Activated naive CD4-positive, alpha-beta T cell (primary cell): ENCODE measurements at places on chromosomes 3 and 15.

DNA sequence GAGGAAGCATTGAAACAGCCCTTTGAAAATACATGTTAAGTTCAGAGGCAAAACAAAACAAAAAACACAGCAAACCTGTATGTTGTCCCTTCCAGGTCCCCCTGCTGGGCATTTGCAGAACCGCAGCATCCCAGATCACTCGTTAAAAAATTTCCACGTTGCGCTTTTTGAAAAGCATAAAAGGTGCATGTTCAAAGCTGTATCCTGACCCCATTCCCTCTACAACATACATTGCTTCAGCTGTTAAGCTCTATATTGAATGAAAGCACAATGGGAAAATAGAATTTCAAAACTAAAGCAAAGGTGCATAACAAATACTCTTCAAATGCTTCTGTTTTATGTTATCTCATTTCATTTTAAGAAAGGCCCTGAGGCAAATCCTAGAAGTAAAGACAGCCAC lies 328.3 kb downstream of the THSD4 start:
- DNase-seq = no peak

DNA sequence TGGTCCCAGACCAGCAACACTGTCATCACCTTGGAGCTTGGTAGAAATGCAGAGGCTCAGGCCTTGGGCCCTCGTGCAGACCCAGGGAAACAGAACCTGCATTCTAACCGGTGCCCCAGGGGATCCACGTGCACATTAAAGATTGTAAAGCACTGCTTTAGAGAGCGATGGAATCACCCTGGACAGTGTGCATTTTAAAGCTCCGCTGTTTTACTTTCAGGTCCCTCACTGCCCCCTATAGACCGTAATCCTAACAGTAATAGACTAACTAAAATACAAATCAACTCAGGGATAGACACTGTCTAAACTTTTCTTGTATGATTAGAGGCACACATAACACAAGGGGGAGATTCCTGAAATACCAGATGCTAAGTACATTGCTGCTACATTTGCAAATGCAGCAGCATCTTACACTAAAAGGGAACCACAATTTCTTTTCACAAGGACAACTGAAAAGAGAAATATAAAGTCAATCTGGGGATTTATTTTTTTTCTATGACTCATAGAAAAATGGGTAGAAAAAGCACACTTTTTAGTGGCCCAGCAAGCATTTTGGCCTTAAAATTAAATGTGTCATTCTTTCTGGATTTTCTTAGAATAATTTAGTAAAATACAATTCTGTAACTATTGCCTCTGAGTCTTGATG lies 10.5 kb upstream of the SH3GL3 start:
- DNase-seq = no peak

DNA sequence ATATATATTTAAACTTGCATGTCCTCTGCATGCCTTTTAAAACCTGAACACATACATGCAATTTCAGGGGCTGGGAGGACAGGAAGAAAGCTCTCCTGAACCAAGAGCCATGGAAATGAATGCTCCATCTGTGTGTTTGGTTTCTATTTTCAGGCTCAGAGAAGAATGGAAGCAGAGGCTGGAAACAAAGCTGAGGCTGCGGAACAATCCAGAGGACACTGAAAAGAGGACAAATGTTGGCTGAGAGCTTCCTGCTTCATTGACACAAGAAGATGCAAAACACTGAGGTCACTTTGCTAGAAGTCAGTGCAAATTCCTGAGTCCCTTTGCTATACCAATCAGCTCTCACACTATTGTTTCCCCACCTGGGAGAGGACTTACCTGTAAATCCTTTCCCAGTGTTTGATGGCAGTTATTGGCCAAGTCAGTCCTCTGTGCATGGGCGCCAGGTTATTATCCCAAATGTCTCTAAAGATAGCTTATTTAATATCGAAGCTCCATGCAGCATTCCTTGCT lies 12.7 kb downstream of the FAM240A start:
- DNase-seq = no peak

GRCh38 chr15:69114331-69114928 lies 46.0 kb upstream of the GLCE start:
- DNase-seq = no peak

- DNase-seq = no peak
Observed at GRCh38 chr15:66252685-66253417, 699 bp downstream of the MEGF11 start.

- DNase-seq = no peak
Observed at GRCh38 chr3:124966521-124967445, 32.2 kb upstream of the MUC13 start.

GRCh38 chr3:87069971-87070370 lies 79.0 kb upstream of the VGLL3 start:
- DNase-seq = no peak

GRCh38 chr3:59138966-59139365 lies 89.1 kb upstream of the CFAP20DC start:
- DNase-seq = no peak

DNA sequence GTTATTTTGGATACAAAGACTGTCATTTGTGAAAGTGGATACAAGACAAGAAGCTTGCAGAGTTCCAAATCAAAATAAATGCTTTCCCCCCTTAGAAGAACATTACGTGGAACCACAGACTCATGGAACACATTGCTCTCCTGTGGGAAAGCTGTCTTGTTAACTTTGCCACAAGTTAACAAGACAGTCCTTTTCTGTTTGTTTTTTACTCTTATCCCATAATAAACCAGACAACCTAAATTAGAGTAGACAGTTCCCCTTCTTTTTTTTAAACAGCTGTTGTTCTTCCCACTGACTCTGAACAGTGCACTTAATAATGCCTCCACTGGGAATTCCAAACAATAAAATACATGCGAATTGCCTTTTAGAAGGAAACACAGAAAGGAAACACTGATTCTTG lies 255.3 kb upstream of the UBE2E2 start:
- DNase-seq = no peak

GRCh38 chr3:53163444-53164387 lies 2.7 kb downstream of the PRKCD start:
- no peak for DNase-seq

- DNase-seq = no peak
Observed at GRCh38 chr3:72451841-72452240, 396.4 kb downstream of the SHQ1 start.

DNA sequence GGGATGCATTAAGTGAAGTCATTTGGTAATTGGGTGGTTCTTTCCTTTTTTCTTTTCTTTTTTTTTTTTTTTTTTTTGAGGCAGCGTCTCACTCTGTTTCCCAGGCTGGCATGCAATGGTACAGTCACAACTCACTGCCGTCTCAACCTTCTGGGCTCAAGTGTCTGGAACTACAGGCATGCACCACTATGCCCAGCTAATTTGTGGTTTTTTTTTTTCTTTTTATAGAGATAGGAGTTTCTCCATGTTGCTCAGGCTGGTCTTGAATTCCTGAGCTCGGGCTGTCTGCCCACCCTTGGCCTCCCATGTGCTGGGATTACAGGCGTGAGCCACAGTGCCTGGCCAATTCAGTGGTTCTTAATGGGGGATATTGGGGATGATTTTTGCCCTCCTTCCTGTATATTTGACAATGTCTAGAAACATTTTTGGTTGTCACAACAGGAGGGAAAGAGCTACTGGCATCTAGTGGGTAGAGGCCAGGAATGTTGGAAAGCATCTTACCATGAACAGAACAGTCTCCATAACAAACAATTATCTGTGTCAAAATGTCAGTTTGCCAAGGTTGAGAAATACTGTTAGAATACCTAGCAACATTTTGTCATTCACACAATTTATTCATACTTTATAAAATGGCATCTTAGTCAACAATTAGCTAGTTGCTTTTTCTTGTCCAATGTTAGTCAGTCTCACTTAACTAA lies 79.4 kb upstream of the CNTN3 start:
- DNase-seq = no peak

DNA sequence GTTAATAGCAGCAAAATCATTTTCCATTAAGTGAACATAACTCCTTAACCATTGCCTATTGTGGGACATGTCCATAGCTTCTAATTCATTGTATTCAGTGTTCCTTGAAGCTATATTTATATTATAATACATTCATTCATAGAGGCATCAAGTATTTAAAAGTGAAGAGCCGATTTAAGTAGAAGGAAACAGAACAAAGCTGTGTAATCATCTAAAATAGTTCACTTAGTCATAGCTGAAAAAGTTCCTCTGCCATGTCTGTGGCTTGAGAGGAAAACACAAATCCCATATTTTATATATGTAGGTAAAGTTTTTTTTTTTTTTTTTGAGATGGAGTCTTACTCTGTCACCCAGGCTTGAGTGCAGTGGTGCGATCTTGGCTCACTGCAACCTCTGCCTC lies 54.5 kb downstream of the TMEM108 start:
- DNase-seq = no peak

DNA sequence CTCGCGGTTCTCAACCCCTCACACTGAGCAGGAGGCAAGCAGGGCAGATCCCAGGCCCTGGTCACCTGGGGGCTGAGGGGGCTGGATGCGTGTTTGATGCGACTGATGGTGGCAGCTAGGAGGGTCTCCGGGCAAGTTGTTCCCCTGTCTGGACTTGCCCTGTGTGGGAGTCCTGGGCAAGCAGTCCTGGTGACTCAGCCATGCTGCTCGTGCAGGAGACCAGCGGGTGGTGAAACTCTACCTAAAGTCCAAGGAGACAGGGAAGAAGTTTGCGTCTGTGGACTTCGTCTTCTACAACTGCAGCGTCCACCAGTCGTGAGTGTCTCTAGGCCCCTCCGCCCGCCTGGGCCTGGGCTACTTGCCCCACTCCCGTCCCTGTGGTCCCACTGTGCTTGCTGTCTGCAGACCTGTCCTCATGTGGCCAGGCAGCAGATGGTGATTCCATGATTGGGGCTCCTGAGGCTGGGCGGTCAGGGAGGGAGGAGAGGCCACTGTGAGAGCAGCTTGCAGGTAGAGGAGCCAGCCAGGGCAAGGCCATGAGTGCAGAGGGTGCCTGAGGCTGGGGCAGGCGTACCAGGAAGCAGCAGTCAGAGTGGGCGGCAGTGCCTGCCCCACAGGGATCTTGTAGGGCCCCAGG lies 23.1 kb downstream of the PLXNA1 start:
- DNase-seq = no peak

DNA sequence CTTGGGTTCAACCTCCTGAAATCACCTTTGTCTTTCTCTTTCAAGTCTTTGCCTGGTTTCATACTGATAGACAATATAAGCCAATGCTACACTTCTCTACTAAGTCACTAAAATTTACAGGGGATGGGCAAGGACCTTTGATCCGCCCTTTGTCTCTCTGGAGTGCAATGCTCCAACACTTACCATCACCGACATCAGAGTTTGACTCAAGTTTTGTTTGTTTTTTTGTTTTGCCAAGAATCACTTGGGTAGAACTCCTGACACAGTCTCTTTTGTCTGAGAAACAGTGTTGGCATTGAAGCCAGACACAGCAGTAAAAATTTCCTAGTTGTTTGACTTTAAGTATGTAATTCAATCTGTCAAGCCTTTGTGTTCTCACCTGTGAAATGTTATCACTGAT lies 29.3 kb downstream of the NFKBIZ start:
- DNase-seq = no peak

- no peak for DNase-seq
Observed at GRCh38 chr3:123759311-123759710, 124.8 kb downstream of the MYLK start.

DNA sequence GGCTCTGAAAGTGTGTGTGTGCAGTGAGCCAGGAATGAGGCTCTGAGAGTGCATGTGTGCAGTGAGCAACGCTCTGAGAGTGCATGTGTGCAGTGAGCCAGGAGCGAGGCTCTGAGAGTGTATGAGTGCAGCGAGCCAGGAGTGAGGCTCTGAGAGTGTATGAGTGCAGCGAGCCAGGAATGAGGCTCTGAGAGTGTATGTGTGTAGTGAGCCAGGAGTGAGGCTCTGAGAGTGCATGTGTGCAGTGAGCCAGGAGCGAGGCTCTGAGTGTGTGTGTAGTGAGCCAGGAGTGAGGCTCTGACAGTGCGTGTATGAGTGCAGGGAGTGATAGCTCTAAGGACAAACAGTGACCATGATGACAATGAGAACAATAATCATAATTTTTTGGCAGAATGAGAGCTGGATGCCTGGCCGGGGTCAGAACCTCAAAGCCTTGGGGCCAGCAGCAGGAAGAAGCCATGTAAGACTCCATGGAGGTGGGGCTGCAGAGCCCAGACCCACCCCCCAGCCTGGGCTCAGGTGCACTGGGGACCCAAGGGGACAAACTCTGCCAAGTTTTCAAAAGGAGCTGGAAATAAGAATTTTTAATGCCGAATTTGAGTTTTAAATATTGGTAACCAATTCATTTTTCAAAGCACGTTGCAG lies 85.7 kb upstream of the PRR20G start:
- DNase-seq = no peak

- no peak for DNase-seq
Observed at GRCh38 chr3:116199063-116199462, 246.2 kb downstream of the LSAMP start.

DNA sequence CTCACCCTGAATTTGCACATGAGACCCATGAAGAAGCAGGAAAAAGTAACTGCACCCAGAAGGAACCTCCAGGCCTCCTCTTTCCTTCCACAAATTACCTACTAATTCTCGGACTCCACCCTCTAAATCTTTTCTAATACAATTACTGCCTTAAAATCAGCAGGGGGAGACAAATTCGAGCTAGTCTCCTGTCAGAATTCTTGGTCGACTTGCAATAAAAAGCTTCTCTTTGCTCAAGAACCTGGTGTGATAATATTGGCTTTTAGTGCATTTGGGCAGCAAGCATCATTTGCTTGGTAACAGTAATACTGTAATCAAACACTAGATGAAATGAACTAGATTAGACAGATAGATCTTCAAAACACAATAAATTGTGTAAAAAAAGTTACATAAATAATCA lies 281.9 kb downstream of the RAP2B start:
- DNase-seq = no peak

DNA sequence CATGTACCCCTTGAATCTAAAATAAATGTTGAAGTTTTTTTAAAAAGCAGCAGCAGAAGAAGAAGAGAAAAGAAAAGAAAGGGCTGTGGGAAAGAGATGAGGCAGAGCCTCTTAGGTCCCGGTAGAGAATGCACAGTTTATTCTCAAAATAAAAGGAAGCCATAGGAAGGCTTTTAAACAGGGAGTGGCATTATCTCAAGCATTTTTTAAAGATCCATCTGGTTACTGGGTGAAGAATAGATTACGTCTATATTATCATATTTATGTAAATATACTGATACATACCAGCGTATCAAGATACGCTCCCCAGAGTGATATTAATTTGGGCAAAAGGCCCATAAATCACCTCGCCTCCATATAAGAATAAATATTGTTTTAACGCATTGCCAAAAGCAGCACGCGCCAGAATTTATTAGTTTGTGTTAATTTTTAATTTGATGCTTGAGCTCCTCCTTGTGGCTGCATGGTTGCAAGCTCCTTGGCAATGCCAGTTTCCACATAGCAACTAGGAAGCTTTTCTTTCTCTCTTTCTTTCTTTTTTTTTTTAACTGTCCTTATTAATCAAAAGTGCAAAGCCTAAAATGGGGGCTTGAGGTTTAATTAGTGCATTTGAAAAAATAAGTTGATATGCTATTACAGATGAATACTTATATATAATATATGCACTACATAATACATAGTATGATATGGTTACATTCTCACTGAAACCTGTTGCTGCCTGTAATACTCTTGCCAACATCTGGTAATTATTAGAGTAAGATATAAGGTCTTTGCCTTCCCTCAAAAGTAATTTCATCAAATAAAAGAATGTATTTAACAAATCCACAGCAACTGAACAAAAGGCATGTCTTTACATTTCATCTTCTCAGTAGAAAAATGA lies 242.8 kb upstream of the UBE2E2 start:
- no peak for DNase-seq

- no peak for DNase-seq
Observed at GRCh38 chr3:50270422-50271224, 1.7 kb downstream of the SEMA3B start.
